ENCODE measurements at places on chromosomes 13 and 19.
A peak's percentile ranks its signal among the peaks of the same experiment; 100 is the strongest.

DNA sequence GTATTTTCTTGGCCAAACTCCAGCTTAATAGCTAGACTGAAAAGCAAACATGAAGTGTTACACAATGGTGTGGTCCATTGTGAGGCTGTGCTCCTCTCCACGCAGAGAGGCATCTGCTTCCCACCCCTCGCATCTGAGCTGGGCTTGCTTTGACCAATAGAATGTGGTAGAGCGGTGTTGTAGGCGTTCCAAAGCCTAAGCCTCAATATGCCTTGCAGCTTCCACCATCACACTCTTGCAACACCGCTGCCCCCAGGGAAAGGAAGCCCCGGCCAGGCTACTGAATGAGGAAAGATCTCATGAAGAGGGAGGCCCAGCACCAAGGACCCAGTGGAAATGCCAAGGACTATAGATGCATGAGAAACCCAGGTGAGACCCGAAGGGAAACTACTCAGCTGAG is 9.4 kb downstream of the FLT1 start:
- DNase-seq, result no peak

- no peak for DNase-seq
Observed at GRCh38 chr19:16208847-16209665, 11.3 kb downstream of the AP1M1 start.

- DNase-seq, result no peak
Observed at GRCh38 chr19:15337202-15337601, 4.9 kb upstream of the BRD4 start.

DNA sequence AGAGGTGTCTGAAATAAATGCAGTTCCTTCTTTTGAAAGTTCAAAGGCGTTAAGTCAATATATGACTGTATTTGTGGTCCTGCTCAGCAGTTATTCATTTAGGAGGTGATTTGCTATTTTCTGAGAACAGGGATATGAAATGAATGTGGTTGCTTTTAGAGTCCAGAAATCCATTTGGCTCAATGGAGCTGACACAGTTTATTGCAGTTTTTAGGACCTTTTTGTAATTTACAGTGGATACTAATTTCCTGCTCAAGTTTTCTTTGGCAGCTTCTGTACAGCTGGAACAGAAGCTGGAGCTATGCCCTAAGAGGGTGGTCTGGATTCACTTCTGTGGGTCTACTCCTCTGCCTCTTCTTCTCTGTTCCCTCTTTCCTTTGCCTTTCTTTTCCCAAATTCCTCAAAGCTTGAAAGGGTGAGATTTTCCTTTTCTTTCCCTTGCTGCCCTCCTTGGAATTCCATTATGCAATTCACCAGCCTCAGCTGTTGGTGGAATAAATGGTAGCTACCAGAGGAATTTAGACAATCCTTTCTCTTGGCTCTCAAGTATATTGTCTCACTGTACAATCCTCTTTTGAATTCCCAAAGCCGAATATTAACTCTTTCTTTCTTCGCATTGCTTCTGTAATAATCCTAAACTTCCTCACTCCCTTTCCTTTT is 39.9 kb downstream of the ITGBL1 start:
- DNase-seq, result no peak

GRCh38 chr13:103941506-103942140 is 875.4 kb upstream of the SLC10A2 start:
- no peak for DNase-seq

GRCh38 chr13:30847650-30848307 is 58.3 kb upstream of the MEDAG start:
- DNase-seq, result peak; percentile 13

- no peak for DNase-seq
Observed at GRCh38 chr19:10344780-10345179, 5.4 kb upstream of the ICAM3 start.

DNA sequence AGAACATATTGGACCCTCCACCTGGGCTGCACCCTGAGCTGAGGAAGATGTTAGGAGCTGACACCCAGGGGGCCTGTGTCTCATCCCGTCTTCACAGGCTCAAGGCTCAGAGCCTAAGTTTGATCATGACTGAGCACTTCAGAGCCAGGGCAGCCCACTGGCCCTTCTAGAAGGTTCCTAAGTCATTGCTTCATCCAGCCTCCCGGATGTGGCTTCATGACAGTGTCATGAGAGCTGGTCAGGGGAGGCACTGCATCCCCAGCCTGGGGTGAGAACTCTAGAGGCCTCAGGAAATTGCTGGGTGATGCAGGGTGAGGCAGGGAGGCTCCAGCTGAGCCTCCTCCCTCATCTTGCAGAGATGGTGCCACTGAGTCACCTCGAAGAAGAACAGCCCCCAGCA is 24.9 kb upstream of the PIK3R2 start:
- no peak for DNase-seq

GRCh38 chr13:54078271-54078870 is 1049.8 kb downstream of the OLFM4 start:
- no peak for DNase-seq

GRCh38 chr13:24719139-24719538 is 38.9 kb downstream of the ATP12A start:
- DNase-seq, result no peak

DNA sequence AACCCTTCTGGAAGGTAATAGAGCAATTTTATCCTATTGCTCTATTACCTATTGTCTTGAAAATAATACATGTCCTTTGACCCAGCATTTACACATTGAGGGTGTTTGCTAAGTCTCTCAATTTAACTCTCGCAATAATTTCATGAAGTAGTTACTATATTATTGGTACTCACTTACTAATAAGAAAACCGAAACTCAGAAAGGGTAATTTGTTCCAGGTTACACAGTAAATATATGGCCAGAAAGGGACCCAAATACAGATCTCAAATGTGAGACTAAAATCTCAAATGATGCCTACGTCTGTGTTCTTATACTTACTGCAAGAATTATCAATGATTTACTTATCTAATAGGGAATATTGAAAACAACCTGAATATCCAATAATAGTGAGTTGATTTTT is 29.7 kb upstream of the FAM216B start:
- no peak for DNase-seq

- DNase-seq, result no peak
Observed at GRCh38 chr13:100330662-100331061, 241.8 kb downstream of the PCCA start.

DNA sequence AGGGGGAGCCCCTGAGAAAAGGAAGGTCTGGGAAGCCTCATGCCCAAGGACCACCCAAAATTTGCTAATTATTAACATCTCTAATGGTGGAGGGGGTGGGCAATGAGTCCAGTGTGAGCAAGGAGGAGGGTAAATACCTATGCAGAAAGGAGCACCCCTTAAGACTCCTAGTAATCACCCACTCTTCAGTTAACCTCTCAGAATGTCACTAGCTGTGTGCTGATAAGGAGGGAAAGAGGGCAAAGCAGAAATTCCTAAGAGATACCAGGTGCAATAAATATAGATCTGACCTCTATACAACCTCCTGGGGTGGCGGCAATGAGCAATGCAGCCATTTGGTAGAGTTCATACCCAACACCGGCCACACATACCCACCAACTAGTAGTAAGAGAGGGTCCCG is 12.7 kb upstream of the DPY19L3 start:
- DNase-seq, result no peak

GRCh38 chr13:43939086-43939485 is 59.4 kb downstream of the LACC1 start:
- DNase-seq, result no peak

DNA sequence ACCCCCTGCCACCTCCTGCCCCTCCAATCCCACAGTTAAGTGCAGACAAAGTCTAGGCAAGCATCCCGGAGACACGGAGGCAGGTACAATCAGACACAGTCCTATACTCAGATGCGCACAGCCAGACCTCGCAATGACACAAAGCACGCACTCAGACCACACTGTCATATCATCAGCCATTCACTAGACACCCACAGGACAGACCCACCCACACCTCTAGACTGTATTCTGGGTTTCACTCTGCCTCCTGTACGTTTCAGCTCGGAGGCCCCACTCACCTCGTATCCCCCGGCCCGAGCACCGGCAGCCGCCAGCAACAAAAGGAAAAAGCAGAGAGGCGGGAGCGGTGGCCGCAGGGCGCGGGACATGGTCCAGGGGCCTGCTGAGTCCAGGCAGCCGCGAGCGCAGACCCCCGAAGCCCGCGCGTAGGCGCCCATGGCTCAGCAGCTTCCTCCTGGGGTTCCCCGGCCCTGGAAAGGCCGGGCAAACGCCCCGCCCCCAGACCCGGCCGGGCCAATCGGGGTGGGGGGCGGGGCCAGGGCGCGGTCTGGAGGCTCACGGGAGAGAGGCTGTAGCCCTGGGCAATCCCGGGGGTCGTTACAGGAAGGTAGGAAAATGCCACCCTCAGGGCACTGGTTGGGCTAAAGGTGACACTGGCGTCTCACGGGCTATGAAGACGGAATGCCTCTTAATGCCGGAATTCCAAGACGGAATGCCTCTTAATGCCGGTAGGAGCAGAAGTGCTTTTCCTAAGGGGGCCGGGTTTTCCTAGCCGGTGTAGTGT is at the start of the genes MAN2B1 and WDR83:
Gene MAN2B1, minus strand, starts transcription at position 478 of the 784 bp plus-strand sequence. Its CDS starts 41 bp downstream, at position 437.
Gene WDR83, plus strand, starts transcription at position 543 of the 784 bp plus-strand sequence. CDS start 2,984 bp downstream, outside the sequence.
- DNase-seq, result peak; percentile 77

DNA sequence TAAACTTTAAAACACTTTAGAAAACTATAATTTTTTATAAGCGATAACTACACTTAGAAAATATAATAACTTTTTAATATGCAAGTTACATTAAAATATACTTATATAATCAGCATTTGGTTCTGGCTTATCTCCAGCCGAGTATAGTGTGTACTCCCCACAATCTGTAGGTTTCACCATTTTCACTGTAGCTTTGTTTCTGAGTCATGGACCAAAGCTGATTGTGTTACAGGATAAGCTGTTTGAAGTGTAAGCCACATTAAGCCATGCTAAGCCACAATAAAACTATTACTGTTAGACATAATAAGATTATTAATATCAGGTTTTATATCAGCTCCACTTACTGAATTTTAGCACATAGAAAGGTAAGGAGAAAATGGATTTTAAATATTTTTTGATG is 43.8 kb downstream of the CCDC122 start:
- DNase-seq, result no peak

DNA sequence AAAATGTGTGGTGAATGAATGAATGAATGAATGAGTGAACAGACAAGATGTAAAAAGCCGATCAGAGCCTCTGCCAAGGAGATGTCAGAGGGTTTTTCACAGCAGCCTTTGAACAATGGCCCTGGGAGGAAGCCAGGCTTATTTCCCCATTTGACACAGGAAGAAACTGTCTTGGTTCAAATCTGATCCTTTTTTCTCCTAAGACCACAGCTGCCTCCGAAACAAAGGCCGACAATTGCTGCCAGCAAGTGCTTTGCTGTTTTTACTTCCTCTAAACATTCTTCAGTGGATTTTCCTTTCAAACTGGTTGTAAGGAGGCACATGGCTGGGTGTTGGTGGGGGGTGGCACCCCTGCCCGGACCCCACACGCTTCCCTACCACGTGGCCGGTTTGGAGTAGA is 44.2 kb upstream of the HOMER3 start:
- DNase-seq, result peak; percentile 62

DNA sequence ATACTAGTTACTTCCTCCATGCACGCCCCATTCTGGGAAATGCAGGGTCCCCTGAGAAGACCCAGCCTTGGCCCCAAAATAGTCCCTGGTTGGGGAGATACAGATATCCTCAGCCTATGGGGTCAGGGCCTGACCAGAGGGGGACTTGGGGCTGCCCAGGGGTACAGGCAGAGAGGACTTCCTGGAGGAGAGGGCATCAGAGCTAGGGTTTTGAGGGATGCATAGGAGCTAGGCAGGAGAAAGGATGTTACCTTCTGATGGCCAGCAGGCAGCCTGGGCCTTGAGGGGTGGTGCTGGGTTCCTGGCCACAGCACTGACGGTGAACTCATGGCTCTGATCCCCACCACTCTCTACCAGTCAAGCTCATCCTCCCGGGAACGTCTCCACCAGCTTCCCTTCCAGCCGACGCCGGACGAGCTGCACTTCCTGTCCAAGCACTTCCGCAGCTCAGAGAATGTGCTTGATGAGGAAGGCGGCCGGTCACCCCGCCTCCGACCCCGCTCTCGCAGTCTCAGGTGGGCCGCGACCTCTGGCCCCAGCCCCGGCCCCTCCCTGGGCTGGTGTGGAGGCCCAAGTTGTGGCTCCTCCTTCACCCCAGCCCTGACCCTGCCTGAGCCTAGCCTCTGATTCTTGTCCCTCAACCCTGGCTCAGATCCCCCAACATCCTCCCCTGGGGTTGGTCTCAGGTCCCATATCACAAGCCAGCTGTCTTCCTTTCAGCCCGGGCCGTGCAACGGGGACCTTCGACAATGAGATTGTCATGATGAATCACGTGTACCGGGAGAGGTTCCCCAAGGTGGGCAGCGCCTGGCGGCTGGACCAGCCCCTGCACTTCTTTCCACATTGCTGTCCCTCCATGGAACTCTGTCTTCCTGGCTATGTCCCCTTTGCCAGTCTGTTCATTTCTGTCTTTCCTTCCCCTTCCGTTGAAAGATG is 25.6 kb downstream of the MAST3 start:
- DNase-seq, result no peak

Measured in putamen (tissue), 1 donor.